ENCODE measurements at places on chromosomes 1 and 21. TPM values are rescaled to one million over a fixed set of nuclear protein-coding genes. Genes with fewer than 3 reads are reported as not detected.

- no peak for DNase-seq
Observed at GRCh38 chr1:27634177-27634984, 604 bp downstream of the FGR start.

DNA sequence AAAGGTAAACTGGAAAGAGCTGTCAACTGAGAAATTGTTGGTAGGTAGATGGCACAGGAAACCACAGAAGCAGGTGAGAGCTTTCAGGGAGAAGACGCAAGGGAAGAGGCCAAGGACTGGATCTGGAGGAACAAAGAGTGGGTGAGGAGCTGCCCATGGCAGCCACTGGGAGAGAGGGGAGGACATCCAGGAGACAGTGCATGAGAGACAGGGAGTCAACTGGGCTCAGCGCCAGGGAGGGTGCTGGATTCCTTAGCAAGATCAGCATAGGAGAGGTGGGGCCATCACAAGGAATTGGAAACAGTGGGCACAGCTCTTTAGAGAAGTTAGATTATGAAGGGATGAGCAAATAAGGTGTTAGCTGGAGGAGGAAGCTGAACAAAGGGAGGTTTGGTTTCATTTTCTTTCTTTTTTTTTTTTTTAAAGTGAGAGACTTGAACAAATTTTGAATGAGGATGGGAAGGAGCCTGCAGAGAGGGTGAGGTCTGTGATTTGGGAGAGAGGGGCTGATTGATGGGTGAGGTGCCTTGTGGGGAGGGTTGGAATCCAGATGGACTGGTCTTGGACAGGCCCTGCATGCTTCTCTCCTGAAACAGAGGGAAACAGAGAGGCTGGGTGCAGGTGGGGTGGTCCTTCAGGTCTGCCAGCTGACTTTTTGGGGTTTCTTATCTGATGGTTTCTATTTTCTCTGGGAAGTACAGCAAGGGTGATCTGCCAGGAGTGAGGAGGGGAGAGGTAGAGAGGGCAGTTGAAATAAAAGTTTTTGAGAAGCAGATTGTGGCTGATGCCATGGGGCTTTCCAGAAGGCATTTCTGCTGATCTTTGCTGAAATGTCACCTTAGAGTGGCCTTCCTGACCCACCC is 5.4 kb downstream of the CYP4B1 start:
- DNase-seq: peak; percentile 92

- no peak for DNase-seq
Observed at GRCh38 chr21:16608209-16608830, 878.5 kb downstream of the USP25 start.

OR2T11 gene
- not detected for total RNA-seq

DNA sequence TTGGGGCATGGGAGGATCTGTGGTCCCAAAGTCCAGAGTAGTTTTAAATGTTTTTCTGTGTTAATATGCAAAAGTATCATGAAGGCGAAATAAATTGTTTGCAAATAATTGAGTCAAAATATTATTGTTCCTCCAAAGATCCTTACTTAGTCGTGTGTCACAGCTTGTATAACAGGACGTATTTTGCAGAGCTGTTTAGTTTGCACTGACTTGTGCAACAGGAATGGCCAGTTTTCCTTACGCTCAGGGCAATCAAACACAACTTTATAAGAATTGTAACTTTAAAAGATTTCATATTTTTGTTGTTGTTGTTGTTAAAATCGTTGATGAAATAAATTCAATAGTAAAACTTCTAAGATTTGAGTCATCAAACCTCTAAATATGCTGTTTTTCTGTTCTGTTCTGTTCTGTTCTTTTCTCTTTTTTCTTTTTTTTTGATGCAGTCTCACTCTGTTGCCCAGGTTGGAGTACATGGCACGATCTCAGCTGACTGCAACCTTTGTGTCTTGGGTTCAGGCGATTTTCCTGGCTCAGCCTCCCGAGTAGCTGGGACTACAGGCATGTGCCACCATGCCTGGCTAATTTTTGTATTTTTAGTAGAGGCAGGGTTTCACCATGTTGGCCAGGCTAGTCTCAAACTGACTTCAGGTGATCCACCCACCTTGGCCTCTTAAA is 60.6 kb downstream of the UCK2 start:
- no peak for DNase-seq

- no peak for DNase-seq
Observed at GRCh38 chr21:45152265-45152746, 77.9 kb downstream of the ADARB1 start.

CSMD2 gene
- 0.26 TPM for total RNA-seq

DNA sequence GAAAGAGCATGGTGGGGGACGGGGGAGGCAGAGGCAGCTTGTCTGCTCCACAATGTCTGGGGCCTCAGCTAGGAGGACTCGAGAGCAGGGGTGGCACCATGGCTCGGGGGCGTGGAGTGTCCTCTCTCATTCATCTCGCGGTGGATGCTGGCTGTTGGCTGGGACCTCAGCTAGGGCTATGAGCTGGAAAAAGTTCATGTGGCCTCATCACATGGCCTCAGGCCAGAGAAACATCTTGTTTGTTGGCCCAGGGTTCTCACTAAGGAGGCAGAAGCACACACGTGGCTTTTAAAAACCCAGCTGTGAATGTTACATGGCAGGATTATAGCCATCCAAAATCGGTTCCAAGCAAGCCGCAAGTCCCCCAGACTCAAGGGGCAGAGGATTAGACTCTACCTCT is 6.2 kb upstream of the CENPS start:
- no peak for DNase-seq

DNA sequence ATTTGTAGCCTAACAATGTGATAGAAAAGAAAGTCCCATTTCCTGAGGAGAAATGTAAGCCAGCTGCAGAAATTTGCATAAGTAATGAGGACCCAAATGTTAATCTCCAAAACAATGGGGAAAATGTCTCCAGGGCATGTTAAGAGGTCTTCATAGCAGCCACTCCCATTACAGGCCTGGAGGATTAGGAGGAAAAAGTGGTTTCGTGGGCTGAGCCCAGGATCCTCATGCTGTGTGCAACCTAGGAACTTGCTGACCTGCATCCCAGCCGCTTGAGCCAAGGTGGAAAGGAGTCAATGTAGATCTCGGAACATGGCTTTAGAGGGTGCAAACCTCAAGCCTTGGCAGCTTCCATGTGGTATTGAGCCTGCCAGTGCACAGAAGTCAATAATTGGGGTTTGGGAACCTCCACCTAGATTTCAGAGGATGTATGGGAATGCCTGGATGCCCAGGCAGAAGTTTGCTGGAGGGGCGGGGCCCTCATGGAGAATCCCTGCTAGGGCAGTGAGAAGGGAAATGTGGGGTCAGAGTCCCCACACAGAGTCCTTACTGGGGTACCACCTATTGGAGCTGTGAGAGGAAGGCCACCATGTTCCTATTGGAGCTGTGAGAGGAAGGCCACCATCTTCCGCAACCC is 14.2 kb upstream of the F13B start:
- DNase-seq: no peak

FAM110D gene
- 2.9 TPM for total RNA-seq

- DNase-seq: no peak
Observed at GRCh38 chr1:92795166-92795565, 10.3 kb upstream of the EVI5 start.

Measured in esophagus muscularis mucosa (tissue), 4 donors.